Motor neuron (in vitro differentiated cells): ENCODE measurements at places on chromosomes 3 and 15.

DNA sequence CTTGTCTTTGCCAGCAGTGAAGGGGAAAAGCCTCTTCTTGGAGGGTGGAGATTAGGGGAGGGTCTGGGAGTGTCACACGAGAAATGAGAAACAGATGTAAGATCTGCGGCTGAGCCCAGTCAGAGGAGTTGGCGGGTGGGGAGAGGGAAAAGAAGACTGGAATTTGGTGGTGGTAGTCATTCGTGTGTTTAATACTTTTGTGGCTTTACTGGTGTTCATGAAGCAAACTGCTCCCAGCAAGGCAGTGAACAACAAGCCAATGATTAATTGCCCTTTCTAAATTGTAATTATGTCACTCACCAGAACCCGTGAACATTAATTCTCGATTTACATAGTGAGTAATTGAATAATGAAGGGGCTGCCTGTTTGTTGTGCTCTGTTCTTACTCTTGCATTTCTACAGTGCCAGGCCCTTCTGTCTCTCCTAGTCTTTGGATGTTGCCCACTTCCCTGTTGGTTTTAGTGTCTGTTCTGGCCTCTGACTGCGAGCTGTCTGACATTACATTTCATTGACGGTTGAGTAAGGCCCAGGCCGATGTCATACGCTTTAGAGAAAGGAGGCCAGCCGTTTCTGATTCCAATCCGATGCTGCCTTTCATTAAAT is 78.0 kb downstream of the CHCHD6 start:
- ATAC-seq, result peak; percentile 65

GRCh38 chr3:160053048-160053391 is 64.4 kb downstream of the IL12A start:
- no peak for ATAC-seq

- no peak for ATAC-seq
Observed at GRCh38 chr3:194379231-194379630, 9.7 kb upstream of the LRRC15 start.

GRCh38 chr15:56207711-56208110 is 36.0 kb downstream of the RFX7 start:
- ATAC-seq, result no peak

DNA sequence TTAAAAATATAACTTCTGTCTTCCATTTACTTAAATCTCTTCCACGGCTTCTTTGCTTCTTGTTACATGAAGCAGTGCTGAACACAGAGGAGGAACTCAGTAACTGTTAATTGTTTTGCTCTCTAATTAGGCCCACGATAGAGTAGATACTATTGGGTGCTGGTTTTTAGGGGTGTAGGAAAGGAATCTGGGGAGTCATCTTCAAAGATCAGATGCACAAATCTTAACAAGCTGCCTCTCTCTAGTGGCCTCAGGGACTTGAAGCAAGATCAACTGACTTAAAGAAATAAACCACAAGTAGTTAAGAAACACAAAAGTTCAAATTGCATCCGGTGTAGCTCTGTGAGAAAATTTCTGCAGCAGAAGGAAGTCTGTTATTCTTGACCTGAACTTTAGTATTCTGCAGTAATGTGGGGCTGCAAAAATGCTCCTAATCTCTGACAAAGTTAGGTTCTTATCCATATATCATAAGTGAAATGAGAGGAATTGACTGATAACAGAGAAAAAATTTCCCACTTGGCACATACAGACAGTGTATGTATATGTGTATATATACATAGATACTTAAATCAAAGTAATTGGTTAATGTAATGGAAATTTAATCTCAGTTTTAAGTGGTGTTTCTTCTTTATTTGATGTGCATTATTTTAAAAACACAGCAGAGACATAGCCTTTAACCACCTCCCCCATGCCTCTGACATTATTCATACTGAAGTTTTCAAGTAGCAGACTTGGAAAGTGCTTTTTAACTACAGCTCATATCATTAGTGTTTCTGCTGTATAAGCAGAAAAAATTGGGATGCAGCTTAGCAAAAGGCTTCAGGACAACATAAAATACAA is 51.8 kb downstream of the CHST2 start:
- ATAC-seq, result no peak

DNA sequence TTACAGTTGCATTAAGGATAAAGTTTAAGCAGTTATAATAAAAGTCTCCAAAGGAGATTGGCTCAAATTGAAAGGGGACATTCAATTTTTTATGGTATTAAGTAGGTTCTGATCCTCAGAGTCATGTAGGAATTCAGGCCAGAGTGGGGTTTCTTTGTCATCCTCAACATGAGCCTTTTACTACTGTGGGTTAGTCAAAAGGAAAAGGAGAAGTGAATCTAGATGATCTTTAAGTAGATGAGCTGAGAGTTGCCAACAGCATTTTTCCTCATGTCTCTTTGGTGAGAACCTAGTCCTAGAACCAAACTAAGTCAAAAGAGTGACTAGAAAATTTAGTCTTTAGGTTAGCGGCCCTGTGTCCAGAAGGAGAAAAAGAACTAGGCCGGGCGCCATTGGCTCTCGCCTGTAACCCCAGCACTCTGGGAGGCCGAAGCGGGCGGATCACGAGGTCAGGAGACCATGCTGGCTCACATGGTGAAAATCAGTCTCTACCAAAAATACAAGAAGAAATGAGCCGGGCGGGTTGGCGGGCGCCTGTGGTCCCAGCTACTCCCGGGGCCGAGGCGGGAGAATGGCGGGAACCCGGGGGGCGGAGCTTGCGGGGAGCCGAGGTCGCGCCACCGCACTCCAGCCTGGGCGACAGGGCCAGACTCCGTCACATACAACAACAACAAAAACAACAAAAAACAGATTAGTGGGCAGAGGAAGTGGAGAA is 4.2 kb upstream of the CHL1 start:
- ATAC-seq, result no peak

GRCh38 chr3:146227486-146227885 is 23.4 kb downstream of the PLSCR4 start:
- no peak for ATAC-seq

GRCh38 chr3:173681188-173681678 is 283.7 kb downstream of the NLGN1 start:
- no peak for ATAC-seq

DNA sequence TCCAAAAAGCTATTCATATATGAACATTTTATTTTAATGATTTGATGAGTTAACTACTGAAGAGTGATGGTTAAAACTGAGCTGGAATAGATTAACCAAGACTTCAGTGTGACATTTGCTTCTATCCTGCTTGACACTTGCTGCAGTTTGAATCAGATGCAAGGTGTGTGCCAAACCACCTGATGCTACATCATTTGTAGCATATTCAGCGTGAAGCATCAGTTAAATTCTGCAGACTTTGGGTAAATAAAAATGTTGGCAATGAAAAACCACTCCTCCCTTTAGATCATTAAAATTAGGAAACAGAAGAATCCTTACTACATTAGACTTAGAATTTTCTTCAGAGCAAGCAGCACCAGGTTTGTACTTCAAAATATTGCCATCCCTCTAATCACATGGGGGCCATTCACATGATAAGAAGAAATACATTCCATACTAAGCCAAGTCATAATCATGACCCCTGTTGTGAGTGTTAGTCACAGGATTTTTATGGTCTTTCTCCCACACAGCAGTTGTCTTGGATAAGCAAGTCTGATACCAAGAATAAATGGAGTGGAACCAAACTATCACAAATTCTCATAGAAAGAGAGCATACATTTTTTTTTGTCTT is 160.7 kb upstream of the TNIK start:
- no peak for ATAC-seq

DNA sequence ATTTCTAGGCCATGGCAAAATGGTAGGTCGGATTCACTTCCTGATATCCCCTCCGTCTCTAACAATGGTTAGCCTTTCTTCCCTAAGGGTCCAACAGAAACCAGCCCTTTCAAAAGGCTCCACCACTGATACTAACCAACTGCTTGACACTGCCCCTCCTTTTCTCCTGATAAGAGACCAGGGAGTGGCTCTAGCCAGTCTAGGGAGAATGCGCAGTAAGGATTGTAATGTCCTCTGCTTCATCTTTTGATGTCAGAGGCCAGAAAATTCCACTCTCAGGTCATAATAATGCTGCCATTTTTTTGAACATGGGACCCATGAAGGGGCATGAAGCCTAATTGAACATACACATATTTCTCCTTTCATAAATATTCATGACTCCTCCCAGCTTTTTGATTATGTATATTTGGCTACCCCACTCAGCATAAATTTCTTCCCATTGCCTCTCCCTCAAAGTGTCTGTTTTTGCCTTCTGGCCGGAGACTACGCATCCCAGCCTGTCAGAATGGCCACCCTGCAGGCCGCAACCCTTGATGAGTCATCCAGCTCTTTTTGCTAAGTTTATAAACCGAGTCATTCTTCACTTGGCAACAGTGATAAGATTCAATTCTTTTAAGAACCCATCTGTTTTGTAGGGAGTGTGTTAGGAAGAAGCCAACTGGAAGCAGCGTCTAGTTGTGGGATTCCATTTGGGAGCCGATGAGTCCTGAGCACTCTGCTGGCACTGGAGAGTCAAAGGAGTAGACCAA is 189.0 kb upstream of the MCTP2 start:
- ATAC-seq, result no peak

DNA sequence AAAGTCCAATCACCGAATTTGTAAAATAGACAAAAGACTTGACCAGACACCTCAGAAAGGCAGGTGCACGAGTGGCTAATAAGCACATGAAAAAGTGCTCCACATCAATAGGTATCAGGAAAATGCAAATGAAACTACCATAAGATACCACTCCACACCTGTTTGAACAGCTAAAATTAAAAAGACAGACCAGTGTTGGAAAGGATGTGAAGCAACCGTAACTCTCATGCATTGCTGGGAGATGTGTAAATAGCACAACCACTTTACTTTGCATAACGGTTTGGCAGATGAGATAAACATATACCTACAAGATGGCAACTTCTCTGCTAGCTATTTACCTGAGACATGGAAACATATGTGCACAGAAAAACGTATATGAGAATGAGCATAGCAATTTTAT is 56.9 kb downstream of the CADPS start:
- no peak for ATAC-seq

DNA sequence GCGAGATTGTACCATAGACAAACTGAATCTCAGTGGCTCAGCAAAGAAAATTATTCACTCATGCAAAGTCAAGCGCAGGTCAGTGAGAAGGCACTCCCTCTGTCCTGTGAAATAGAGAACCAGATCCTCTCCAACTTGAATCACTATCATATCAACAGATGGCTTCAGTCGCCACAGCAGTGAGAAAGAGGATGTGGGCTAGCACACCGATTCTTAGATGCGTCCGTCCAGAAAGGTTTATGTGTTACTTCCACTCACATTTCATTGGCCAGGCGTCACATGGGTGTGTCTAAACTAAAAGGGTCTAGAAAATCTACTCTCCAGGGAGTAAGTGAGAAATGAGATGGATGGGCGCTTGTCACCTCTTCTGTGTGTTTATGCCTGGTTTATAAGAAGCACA is 141.6 kb upstream of the KBTBD8 start:
- no peak for ATAC-seq

- ATAC-seq, result no peak
Observed at GRCh38 chr3:98991393-98991792, 89.9 kb upstream of the DCBLD2 start.

GRCh38 chr3:70072754-70073153 is 73.2 kb downstream of the SAMMSON start:
- no peak for ATAC-seq

- ATAC-seq, result no peak
Observed at GRCh38 chr3:21909096-21909495, 158.1 kb upstream of the ZNF385D start.

DNA sequence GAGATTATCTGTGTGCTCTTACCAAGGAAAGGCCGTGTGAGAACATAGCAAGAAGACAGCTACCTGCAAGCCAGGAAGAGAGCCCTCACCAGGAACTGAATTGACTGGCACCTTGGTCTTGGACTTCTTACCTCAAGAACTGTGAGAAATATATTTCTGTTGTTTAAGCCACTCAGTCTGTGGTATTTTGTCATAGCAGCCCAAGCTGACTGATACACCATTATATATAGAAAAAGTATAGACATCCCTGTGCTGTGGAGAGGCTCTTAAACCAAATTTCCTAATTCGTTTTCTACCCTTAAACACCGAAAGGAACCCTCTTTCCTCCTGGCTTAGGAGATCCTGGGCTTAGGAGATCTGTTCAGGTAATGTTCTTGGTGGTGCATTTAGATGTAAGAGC is 44.8 kb downstream of the CGNL1 start:
- no peak for ATAC-seq

DNA sequence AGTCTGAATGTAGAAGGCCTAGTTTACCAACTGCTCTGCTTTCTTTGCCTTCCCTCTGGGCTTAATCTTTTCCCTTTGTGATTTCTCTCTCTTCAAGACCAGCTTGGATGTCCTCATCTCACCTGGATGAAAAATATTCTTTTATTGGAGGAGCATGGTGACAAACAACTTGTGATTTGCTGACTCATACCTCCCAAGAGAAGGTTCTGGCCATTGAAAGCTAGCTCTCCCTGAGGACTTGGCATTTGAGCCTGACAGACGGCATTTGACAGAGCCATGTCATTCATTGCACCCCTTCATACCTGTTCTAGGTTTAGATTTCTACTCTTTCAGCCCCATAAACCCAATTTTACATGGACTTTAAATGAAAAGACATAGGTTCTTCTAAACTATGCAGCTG is 33.3 kb downstream of the ATG7 start:
- no peak for ATAC-seq

GRCh38 chr15:76626611-76627010 is 278.5 kb downstream of the SCAPER start:
- no peak for ATAC-seq

DNA sequence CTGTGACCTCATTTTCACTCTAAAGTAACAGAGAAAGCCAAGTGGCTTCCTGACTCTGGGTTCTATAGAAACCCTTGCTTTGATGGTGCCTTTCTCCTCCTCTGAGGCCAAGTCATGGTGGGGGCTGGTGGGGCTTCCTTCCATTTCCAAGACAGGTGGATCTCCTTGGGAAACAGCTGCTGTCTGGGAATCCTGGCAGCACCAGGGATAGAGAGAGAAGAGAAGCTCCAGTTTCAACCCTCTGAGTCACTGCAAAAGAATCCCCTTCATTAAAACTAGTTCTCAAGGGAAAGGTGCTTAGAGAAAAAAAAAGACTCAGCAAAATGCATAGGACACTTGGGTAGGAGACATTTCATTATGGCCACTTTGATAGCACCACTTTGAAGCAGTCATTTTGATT is 614.4 kb downstream of the FHIT start:
- ATAC-seq, result no peak

DNA sequence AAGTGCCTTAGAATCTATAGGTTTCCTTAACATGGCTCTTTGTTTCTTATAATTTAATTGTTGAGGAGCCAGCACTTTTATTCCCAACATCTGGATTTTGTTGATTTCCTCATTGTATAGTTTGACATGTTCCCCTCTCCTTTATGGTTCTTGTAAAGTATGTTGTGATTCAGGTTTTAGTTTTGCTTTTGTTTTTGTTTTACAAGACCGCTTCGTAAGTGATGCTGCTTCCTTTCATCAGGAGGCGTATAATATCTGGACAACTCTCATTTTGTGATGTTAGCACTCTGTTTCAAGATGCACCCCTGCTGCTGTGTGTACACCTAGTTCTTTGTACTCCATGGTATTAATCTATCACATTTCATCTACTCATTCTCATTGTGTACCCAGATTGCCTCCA is 48.7 kb downstream of the SLC49A4 start:
- ATAC-seq, result no peak

- ATAC-seq, result no peak
Observed at GRCh38 chr15:76340803-76341365, 4.3 kb downstream of the ISL2 start.
